Lower leg skin (tissue), 4 donors: ENCODE measurements at places on chromosomes 3 and 15. TPM values are rescaled to one million over a fixed set of nuclear protein-coding genes. Genes with fewer than 3 reads are reported as not detected.

- DNase-seq = peak; percentile 74
Observed at GRCh38 chr15:70584838-70585706, 178.3 kb downstream of the UACA start.

- DNase-seq = no peak
Observed at GRCh38 chr15:31157644-31158069, 56.1 kb upstream of the TRPM1 start.

The ACTC1 gene
- total RNA-seq = 0.13 TPM

DNA sequence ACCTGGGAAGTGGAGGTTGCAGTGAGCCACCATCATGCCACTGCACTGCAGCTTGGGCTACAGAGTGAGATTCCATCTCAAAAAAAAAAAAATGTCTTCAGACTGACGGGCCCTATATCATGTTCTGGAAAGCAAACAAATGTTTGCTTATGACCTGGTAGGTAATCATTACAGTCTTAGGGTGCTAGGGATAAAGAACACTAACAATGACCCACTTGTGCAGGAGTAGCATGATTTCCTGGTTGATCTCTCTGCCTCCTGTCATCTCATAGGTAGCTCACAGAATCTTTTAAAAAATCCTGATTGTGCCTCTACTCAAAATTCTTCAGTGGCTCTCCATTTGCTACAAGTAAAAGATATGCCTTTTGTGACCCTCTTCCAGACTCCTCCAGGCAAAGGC, 74.5 kb upstream of the TSPAN3 start:
- DNase-seq = no peak

The FRMD5 gene
- 0.19 TPM for total RNA-seq

The CX3CR1 gene
- 1.5 TPM for total RNA-seq

The STAB1 gene
- total RNA-seq = 10.1 TPM
